T-helper 2 cell treated with Interferon-gamma antibody and Interleukin-4, amounts not matched to agents 5 μg/mL and 100 μg/mL, for 36 hours (primary cell): ENCODE measurements at places on chromosomes 2 and 18.
A peak's percentile ranks its signal among the peaks of the same experiment; 100 is the strongest.

DNA sequence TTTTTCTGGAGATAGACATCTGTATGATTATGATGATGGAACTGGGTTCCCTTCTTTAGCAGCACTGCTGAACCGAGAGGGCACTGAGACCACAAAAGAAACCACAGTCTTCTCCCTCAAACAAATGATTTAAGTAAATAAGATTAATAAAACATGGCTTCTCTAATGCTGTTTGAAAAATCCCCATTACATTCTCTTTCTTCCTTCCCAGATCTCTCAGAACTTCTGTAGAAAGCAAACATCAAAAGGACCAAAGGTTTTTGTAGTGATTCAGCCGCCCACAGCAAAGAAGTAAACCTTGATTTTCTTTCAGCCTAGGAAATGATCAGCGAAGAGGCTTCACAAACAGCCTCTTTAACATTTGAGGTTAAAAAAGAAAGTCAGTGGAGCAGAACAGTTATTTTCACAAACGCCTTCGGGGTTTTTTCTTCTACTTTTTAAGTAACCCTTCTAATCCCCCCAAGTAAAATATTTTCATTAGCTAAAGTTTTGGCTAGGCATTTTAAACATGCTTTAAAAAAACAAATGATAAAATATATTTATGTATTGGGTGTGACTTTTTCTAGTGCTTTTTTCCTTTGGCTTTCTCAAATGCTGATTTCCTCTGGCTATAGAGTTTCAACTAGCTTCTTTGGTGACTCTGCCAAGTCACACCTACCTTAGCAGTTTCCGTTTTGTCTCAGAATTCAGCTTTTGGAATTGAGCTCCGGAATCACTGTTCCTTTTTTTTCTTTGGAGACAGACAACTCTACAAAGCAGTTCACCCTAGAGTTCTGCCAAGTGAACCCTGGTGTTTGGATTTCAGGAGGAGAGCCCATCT is 89.6 kb downstream of the UPP2 start:
- DNase-seq: peak; percentile 46

GRCh38 chr2:105379741-105380186 is 19.1 kb downstream of the FHL2 start:
- DNase-seq: no peak

GRCh38 chr2:10256515-10257031 is 46.1 kb upstream of the HPCAL1 start:
- no peak for DNase-seq

DNA sequence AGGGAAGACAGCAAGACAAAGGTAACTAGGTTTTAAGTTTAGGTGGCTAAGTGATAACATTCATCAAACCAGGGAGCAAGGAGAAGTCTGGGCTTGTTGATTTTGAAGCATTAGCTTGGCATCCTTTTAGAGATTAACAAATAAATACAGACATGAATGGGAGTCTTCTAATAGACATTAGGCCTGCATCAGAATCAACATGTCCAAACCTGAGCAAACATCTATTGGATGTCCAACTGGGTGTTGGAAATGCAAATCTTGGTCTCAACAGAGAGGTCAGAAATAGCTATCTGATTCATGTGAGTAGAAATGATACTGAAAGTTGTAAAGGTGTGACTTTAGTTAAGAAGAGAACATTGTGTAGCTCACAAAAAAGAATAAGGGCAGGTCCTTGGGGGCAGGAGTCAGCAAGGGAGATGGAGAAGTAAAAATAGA is 85.5 kb upstream of the RND3 start:
- no peak for DNase-seq

GRCh38 chr2:12211326-12212175 is 465.1 kb downstream of the LPIN1 start:
- no peak for DNase-seq

GRCh38 chr2:10773821-10774341 is 38.7 kb downstream of the PDIA6 start:
- DNase-seq: no peak

GRCh38 chr18:29840089-29840488 is 1202.5 kb downstream of the DSC3 start:
- DNase-seq: no peak

DNA sequence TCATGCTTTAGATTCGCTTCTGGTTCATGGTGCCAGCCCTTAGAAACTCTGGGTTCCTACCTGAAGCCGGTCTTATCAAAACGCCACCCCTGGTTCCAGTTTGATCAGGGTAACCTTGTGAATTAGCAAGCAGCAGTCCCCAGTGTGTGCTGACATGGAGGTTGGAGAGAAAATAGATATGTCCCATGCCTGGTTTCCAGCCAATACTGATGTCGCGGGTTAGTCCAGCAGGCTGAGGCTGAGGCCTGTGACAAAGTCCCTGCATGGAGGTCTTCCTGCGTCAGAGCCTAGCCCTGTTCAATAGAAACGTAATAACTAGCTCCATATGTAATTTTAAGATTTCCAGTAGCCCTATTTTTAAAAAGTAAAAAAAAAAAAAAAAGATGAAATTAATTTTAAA is 28.2 kb downstream of the LPIN1 start:
- no peak for DNase-seq
